ENCODE measurements at places on chromosomes 1 and 21.
A peak's percentile ranks its signal among the peaks of the same experiment; 100 is the strongest.

- DNase-seq, result no peak
These were observed 39.6 kb upstream of the ABCG1 start for GRCh38 chr21:42179316-42179715.

GRCh38 chr1:193104502-193104906, 710 bp downstream of the GLRX2 start:
- DNase-seq, result peak; percentile 72

DNA sequence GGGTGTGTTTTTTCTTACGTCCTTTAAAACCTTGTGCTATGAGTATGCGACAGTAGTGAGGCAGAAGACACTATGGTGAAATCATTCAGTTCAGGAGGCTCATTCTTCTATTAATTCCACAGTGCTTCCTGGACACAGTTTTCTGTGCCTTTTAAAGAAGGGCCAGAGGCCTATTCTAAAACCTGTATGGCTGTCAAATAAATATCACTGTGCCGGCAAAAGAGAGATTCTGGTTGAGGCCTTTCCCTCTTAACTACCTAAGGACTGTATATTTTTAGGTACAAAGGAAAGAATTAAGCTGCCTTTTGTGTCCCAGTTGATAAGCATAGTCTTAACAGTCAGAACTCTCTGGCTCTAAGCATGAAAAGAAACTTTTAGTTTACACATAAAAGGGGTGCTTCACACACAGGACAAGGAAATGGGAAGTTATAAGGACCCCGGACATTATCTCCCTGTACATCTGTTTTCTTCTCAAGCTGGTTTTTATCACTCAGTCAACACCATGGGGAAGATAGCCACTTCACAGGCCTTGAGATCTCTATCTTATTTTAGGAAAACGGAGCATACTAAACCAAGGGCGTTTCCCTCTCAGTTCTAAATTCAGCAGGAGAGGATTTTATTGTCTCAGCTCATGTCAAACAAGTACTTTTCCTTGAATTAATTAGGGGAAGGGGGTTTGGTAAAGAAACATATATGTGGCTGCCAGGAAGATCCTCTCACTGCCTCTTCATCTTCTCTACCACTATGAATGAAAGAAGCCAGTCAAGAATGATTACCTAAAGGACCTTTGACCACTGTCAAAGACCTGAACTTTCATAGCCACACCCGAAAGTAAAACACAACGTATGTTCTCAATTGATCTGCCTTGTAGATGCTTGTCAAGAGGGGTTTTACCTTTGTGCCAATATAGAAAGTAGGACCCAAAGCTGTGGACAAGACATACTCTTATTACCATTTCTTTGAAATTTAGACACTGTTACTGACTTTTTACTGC, 71.4 kb upstream of the HSPA13 start:
- DNase-seq, result no peak

DNA sequence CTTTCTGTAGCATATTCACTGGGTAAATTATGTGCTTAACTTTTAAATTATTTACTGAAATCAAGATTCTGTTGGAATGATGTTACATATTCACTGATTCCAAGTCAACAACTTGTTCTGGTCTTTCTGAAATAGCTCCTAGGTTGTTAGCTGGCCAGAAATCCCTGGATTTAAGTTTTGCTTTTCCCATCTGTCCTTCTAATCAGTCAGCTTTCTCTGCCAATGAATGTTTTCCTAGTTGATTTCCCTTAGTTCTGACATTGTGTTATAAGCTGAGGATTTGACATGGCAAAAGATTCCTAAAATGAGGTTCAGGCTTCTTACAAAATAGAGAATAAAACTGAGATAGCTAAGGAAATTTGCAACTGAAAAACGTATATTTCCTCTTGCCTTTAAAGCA, 1479.6 kb downstream of the MRPL39 start:
- no peak for DNase-seq

DNA sequence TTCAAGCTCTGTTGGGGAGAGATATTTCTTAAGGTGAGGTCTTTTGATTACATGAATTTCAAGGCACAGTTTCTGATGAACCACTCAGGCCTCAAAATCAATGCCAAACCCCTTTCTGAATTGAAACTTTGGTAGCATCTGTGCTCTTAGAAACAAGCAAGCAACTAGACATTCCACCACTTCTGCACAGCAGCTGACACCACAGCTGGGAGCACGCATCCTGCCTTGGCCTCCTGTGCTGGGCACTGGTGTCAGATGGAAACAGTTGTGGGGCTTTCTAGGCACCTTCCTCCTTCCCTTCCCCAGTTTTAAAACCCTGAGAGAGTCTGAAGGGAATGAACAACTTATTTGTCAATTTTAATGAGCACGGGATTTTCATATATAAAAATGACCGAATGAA, 360.2 kb downstream of the ADGRL2 start:
- DNase-seq, result no peak

DNA sequence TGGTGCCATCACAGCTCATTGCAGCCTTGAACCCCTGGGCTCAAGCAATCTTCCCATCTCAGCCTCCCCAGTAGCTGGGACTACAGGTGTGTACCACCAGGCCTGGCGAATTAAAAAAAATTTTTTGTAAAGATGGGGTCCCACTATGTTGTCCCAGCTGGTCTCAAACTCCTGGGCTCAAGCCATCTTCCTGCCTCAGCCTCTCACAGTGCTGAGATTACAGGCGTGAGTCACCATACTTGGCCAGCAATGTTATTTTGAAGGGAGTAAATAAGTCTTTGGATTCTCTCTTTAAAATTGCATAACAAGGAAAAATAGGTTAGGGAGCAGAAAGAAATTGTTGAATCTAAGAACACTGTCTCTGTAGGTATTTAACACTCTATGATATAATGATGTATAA, 111.3 kb downstream of the RPS6KC1 start:
- no peak for DNase-seq

- no peak for DNase-seq
These were observed 346.6 kb downstream of the ZNF326 start for GRCh38 chr1:90341516-90341915.

DNA sequence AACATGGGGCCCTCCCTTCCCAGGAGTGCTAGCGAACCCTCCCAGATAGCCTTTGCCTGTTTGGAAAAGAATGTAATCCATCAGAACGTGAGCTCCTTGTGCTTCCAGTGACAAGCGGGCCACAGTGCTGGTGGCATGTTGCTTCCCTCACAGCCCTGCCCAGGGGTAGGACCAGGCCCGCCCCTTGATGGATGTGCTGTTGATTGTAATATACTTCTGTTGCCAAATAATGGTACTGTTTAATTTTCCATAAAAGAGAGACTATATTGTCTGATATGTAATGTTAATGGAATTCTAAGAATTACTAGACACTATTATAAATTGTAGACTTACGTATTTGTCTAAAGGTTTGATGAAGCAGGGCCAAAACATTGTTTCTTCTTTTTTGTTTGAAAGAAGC, 16.4 kb downstream of the ATP5PO start:
- DNase-seq, result no peak

- no peak for DNase-seq
These were observed 74.8 kb downstream of the PLD5 start for GRCh38 chr1:242449661-242450060.

- DNase-seq, result no peak
These were observed 33.8 kb downstream of the MFSD2A start for GRCh38 chr1:39988618-39989343.

DNA sequence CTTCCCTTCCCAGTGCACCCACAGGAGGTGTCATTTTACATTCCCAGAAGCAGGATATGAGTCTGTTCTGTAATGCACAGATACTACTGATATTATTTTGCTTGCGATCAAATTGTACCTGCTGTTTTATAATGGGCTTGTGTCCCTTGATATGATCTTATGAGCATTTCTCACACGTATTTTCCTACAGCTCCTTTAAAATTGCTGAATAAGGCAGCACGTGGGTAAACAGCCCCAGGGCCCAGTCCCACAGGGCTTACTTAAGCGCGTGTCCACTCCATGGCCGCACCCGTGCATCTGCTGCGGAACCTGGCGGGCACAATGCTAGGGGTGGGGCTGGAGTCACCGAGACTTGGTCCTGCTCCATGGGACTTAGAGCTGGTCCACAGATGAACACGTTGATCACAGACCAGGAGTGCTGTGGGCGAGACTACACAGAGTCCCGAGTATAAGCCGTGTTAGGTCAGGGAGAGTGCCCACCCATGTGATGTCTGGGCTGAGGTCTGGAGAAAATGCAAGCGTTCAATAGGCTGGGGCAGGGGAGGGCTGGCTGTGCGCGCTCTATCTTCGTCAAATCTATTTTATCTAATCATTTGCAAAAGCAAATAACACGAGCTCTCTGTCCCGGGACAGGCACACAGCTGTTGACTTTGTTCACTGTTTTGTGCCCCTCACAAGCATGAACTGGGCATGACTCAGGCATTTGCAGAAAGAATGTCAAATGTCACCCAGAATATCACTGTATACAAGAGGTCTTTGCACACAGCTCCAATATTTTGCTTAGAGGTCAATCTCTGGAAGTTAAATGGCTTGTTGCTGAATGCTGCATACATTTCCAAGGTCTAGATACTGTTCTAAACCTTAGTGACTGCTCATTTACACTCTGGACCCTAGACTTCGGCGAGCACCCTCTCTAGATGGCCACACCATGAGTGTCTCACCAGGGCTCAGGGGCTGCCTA, 119.3 kb downstream of the CRYAA start:
- DNase-seq, result no peak

- no peak for DNase-seq
These were observed 738 bp downstream of the CAMK1G start for GRCh38 chr1:209584231-209584672.

- DNase-seq, result no peak
These were observed 4.8 kb downstream of the CCDC24 start for GRCh38 chr1:43995984-43996732.

- no peak for DNase-seq
These were observed 29.8 kb upstream of the NFIA start for GRCh38 chr1:61052395-61053225.

DNA sequence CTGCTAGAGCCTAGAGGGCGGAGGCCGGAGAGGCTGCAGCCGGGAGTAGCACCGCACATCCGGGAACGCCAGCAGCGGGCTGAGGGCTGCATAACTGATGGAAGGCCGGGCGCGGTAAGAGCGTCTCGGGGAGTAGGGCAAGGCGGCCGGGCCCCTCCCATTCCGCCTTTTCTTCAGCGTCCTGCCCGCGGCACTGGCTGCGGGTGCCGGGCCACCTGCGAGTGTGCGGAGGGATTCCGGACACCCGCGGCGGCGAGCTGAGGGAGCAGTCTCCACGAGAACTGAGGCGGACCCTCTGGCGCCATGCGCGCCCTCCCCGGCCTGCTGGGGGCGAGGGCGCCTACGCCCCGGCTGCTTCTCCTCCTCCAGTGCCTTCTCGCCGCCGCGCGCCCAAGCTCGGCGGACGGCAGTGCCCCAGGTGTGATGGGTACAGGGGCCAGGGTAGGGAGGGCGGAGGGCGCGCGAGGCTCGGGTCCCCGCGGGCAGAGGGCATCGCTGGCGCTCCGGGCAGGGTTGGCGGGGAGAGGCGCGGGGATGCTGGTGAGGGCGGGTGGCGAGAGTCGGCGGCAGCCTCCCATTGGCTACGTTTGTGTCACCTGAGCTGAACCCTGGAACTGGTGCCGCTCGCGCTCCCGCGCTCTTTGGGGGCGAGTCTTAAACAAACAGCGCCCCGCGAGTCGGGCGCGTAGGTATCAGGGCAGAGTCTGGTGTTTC, 334.4 kb downstream of the SRGAP2C start:
- DNase-seq, result peak; percentile 52

DNA sequence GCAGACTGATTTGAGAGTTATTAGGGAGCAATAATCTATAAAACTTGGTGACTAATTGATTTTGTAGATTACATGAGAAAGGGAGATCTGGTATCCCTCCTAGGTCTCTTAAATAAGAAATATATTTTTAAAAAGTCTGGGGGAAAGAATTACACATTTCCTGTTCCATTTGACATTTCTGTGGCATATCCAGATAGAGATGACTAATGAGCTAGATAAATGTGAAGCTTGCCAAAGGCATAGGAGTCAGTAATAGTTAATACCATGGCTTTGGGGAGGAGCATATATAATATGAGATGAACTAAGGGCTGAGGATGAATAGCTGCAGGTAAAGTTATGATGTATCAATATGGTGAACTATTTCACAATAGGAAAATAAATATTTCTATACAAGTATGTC, 663.7 kb downstream of the PTPRC start:
- no peak for DNase-seq

DNA sequence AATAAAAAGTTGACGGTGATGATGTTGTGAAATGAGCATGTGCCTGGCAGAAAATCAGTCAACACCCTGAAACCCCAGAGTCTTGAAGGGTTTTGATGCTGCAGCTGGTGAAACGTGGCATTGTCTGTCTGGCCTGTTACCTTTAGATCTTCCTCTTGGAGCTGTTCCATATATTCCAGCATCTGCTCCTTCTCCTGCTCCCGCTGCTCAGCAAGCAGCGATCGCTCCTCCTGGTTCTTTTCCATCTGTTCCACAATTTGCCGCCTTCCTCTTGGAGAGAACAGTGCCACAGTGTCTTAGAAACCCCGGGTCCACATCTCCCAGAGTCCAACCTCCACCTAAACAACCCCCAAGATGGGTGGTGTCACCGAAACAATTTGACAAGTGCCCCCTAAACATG, 15.7 kb downstream of the CFAP45 start:
- DNase-seq, result no peak

- no peak for DNase-seq
These were observed 43.5 kb downstream of the RRAGC start for GRCh38 chr1:38815903-38816627.

DNA sequence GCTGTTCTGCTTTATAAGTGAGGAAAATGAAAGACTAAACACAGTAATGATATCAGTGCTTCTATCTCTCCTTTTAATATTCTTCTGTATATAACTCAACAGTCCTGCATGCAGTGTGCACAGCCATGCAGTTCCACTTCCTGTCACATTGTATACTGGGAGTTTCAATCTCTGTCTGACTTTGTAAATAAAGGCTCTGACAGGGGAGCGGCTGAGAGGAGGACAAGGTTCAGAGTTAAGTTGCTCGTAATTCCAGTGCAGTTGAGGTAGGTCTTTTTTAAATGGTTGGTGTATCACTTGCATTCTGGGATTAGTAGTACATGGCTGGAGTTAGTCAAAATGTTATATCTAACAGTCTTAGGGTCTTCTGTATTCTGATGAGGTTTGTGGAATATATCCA, 264.5 kb downstream of the OLFM3 start:
- no peak for DNase-seq

DNA sequence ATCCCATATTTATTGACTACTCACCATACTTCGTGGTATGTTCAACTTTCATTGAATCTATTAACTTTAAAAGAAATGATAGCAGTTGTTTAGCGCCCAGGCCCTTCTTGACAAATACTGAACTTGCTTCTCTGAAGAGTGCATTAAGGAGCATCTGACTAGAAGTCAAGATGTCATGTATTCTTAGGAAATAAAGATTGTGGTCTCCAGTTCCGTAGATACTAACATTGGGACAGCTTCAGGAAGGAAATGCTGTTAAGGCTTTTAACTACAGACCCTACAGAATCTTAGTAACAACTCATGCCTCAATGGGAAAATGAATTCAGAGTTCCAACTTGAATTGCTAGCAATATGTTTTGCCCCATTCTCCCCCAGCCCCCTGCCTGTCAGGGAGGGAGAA, 14.8 kb downstream of the LYST start:
- no peak for DNase-seq

Data from ACHN (cell line).